ENCODE measurements at places on chromosomes 12 and 14. TPM values are rescaled to one million over a fixed set of nuclear protein-coding genes. Genes with fewer than 3 reads are reported as not detected.

NPFF gene
- total RNA-seq, result not detected

PLCZ1 gene
- total RNA-seq, result not detected

NFKBIA gene
- 395 TPM for total RNA-seq

SSTR1 gene
- not detected for total RNA-seq

RNASE7 gene
- total RNA-seq, result not detected

PIK3C2G gene
- total RNA-seq, result not detected

TDRD9 gene
- total RNA-seq, result 0.54 TPM

USP5 gene
- 125 TPM for total RNA-seq

KLRC3 gene
- total RNA-seq, result 1.1 TPM

GYS2 gene
- total RNA-seq, result not detected

GRCh38 chr12:6383572-6384498 is at the start of gene LTBR:
Gene LTBR, plus strand, starts transcription at chr12:6384162. Its CDS starts 197 bp downstream, at chr12:6384359.
- no peak for DNase-seq

GRCh38 chr14:68027276-68027675 is 207.7 kb downstream of the RAD51B start:
- DNase-seq, result no peak

- DNase-seq, result no peak
Measured at GRCh38 chr12:122366685-122367475, 55.6 kb downstream of the CLIP1 start.

DNA sequence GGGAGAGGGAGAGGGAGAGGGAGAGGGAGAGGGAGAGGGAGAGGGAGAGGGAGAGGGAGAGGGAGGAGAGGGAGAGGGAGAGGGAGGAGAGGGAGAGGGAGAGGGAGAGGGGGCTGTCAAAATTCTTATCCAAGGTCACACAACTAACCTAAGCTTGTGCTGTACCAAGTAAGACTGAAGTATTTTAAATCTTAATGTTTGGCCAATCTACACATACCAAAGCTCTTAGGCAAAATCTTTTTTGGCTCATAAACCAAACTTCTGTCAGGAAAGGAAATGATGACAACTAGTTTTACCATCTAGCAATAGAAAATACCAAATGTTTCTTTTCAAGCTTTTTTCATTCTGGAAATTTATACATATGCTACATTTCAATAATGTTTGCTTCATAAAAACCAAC is 33.8 kb downstream of the CCDC38 start:
- DNase-seq, result no peak

DNA sequence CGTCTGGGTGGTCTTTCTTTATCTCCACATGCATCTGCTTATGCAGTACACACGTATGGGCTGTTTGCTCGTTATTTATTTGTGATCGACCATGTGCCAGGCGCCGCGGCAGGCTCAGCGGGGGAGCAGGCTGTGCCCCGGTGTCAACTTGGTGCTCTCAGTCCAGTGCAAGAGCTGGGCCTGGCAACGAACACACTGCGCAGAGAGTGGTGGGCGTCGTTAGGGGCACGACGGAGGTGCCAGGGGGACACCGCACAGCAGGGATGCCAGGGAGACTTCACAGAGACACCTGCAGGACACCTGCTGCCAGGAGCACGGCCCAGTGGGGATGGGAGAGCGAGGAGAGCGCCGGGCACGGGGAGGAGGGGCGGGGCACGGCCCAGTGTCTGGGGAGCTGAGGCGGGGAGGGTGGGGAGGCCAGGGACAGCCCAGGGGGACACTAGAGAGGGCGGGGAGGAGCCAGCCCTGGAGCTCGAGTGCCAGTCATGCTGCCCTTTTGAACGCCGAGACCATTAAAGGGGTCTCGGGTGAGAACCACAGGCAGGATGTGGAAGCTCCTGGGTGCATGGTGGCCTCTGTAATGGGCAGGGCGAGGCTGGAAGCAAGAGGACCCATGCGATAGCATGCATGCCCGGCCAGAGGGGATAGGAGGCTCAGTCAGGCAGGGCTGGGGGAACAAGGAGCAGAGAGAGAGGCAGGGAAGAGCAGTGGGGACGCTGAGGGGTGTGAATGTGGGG is 652 bp upstream of the LRCOL1 start:
- DNase-seq, result no peak

GRCh38 chr12:53170876-53171724 is 9.4 kb upstream of the ZNF740 start:
- DNase-seq, result no peak

- no peak for DNase-seq
Measured at GRCh38 chr12:78143717-78144116, 313.0 kb downstream of the NAV3 start.

DNA sequence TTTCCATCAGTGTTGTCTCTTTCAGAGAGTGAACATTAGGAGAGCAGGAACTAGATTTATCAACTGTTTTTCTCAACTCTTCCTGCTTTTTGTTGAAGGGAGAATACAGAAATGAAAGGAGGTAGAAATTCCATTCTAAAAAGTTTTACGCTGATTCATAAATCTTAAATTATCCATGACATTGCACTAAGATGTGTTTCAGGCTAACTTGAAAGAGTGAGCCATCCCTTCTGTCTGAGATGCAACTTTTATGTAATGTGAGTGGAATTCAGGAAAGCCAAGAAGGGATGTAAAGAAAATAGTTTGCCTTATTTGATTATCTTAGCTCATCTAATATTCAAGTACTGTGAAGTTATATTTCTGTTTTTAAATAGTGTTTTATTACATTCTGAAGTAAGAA is 349.5 kb upstream of the RGS6 start:
- DNase-seq, result no peak

- no peak for DNase-seq
Measured at GRCh38 chr14:96622926-96623325, 120.7 kb downstream of the PAPOLA start.

GRCh38 chr14:83291714-83292113 is 1758.1 kb upstream of the SEL1L start:
- DNase-seq, result no peak

DNA sequence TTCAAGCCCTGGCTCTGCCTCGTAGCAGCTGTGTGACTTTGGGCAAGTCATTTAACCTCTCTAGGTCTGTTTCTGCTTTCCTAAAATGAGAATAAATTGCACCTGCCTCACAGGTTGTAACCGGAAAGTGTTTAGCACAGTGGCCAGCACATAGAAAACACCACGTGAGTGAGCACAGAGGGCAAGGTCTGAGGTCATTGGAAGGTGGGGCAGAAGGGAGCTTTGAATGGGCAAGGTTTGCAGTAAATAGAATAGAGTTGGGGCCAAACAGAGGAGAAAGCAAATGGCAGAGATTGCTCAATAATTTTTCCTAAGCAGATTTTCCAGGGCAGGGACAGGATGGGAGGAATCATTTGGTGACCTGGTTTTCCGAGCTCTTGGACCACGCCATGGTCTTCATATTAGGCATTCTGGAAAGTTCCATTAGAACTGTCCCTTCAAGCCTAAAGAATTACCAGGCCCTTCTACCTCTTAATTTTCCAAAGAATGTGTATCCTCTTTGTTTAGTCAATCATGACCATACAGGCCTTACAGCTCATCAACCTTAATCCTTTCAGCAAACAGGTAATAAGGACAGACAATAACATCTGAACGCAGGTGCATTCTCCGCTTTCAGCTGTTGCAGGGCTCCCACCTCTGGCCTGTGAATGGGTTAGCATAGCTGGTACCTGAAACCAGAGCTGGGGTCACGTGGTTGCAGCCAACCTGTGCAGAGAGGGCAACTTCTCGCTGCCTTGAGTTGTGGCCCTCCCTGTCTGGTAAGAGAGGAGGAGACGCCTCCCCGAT is 53.8 kb downstream of the VWF start:
- no peak for DNase-seq

DNA sequence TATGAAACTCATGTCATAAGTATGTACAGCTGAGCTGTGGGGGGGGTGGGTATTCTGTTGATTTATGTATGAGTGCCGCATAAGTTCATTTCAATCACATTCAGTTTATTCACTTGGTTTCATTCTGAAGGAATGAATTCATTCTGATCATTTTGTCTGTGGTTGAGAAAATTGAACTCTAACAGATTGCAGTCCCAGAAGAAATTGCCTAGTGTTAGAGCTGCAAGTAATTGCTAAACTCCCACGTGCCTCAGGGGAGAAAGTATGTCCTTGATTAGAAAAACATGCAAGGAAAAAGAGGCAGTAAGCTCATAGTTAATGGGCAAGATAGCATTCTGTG is 442.4 kb upstream of the MGAT4C start:
- DNase-seq, result no peak

DNA sequence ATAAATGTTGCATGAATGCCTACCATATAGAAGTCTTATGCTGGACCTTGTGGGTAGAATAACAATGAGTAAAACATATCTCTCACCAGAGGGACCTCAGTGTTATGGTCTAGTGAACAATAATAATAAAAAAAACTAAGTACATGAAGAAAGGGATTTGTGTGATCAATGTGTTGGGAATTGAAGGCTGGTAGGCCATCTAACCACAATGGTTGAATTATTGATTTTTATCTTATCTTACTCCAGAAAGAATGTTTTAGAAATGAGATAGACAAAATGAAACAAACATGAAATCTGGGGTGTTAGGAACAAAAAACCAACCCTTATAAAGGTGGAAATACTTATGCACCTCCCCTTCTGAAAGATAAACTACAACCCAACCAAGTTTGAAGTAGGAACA is 243.9 kb upstream of the LRIG3 start:
- no peak for DNase-seq

DNA sequence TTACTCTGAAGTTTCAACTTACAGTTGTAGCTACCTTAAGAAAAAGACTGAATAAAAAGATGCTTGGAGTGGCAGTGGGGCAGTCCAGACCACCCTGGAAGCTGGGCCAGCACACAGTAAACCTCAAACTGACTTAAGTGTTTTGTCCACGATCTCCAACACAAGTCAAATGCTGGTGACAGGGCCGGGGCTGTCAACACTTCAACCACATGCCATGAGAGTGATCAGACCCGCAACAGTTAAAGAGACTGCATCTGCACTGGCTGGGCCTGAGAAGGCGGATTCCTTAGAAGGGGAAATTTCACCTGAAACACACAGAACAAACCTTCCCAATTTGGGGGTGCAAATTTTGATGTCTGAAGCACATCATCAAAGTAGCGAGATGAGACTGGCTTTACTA is 223.5 kb upstream of the CAND1 start:
- no peak for DNase-seq

DNA sequence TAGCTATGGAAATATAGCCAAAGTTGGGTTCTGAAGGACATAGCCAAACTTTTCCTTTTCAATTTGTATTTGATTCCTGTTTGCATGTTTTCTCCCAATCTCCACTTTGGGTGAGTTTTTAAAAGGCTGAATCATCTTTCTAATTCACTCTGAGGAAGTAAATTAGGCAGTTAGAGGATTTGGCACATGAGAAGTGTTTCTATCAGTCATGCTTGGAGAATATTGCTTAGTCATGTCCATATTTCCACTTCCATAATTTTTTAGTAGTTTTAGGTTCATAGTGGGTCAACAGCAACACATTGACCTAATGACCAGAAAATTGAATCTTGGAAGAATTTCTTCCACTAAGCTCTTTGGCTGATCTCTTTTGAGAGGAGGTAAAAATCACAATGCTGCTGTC is 21.8 kb downstream of the IRAK3 start:
- DNase-seq, result no peak

DNA sequence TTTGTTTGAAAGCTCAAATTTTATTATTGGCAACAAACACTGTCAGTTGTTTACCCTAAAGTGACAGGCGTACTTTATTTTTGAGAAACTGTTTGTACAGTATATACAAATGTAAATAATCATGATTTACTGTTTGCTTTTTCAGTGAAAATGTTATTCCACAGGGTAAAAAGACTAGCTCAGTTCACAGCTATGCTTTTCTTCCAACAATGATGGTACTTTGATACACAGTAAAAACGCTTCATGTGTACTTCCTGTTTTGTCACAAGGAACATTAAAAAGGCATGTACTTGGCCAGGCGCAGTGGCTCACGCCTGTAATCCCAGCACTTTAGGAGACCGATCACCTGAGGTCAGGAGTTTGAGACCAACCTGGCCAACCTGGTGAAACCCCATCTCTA is 53.7 kb downstream of the MON2 start:
- no peak for DNase-seq

- peak; percentile 79 for DNase-seq
Measured at GRCh38 chr14:91350813-91351511, 66.7 kb downstream of the CCDC88C start.

GRCh38 chr14:60771117-60771516 is 36.6 kb downstream of the MNAT1 start:
- no peak for DNase-seq

GRCh38 chr12:39037115-39037514 is 131.7 kb upstream of the CPNE8 start:
- no peak for DNase-seq

DNA sequence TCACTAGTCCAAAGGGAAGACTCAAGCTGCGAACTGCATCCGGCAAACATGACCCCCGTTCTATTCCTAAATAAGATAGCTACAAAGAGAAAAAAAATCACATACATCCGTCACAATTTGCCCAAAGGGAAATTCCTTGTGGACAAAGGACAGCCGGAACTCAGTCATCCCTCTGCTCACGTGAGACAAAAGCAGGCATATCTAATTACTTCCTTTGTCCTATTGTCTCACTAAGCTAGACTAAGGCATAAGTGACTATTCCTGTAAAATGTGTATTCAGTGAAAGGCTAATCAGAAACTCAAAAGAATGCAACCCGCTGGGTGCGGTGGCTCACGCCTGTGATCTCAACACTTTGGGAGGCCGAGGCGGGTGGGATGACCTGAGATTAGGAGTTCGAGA is 27.2 kb upstream of the NINJ2 start:
- no peak for DNase-seq

GRCh38 chr14:91354979-91355685 is 62.5 kb downstream of the CCDC88C start:
- DNase-seq, result peak; percentile 64

GRCh38 chr14:68506021-68506644 is 286.7 kb downstream of the ZFP36L1 start:
- no peak for DNase-seq

DNA sequence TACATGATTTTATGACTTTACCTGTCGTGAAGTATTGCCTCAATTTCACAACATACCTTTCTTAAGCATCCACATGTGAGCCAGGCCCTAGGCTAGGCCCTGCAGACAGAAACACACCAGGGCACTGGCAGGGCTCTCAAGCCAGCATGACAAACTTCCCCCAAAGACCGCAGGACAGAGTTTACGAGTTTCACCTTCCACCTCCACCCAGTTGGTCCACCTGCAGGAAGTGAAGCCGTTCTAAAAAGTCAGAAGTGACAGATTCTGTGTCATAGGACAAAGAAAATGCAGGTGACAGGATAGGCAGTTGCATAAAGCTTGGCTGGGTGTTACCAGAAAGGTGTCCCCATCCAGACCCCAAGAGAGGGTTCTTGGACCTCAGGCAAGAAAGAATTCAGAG is 382.3 kb downstream of the PCNX1 start:
- no peak for DNase-seq

All from activated naive CD8-positive, alpha-beta T cell treated with anti-CD3 and anti-CD28 coated beads for 36 hours (primary cell).